ENCODE measurements at places on chromosomes 5 and 9.

GRCh38 chr5:140041492-140042392 is 1.4 kb downstream of the NRG2 start:
- DNase-seq: no peak

GRCh38 chr9:72633966-72634365 is 112.6 kb downstream of the TMC1 start:
- DNase-seq: no peak

DNA sequence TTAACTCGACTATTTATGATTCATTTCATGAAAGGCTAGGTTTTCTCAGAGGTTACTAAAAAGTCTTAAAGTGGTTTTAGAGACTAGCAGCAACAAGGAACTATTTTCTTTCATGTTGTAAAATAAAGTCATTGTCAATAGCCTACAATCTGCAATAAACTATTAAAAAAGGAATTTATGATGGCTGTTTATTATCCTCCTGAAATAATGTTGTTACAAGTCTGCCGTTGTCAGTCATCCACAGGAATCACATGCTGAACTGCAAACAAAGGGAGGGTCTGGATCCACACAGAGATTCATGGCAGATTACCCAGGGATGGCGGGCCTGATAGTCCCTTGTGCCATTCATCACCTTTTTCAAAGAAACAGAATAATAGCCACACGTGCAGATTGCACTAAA is 49.2 kb downstream of the TMEM174 start:
- DNase-seq: no peak

DNA sequence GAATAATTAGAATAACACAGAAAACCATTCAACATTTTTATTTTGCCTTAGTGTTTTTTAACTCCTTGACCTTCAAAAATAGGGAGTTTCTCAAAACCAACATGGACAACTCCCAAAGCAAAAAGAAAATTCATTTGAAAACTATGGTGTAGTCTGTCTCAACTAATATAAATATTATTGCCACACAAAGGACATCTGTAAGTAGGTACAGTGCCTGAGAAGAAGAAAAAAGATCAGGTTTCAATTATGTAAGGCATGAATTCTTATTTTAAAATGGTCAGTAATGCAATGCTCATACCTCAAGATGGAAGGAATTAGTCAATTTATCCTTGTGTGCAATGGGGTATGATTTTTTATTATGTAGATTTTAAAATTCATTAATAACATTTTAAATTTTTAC is 109.6 kb upstream of the CNTLN start:
- no peak for DNase-seq

DNA sequence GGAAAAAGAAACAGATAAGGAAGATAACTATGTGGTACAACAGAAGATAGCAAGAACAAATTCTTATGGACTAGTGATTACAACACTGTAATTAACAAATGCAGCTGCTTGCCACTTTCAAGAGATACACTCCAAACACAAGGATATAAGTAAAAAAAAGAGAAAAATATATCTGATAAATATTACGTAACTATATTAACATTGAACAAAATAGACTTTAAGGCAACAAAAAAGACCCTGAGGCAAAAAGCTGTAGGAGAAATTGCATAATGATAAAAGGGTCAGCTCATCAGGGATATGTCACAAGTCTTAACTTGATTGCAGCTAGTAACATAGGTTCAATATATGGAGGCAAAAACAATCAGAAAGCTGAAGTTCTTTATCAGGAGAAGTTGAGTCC is 51.3 kb upstream of the RNF130 start:
- DNase-seq: no peak

DNA sequence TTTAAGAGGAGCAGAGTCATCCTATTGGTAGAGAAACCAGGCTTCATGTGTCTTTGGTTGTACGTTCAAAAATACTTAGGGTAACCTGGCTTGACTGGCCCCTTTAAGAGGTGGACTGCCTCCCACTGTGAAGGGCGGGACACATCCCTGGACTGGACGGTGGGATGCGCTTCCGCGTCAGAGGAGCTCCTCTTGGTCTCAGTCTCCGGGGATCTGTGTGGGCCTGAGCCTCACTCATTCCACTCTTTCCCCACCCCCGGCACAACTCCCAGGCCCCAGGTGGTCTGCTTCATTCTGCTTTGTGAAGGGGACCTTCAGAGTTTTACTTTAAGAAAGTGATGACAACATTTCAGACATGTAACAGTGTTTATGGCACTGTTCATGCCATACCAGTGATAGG is 601.1 kb downstream of the IRX1 start:
- no peak for DNase-seq
